Lower lobe of right lung (tissue), 2 donors: ENCODE measurements at places on chromosomes 13 and 19. TPM values are rescaled to one million over a fixed set of nuclear protein-coding genes. Genes with fewer than 3 reads are reported as not detected.
A peak's percentile ranks its signal among the peaks of the same experiment; 100 is the strongest.

Gene JSRP1
- total RNA-seq: not detected

Gene FFAR3
- not detected for total RNA-seq

Gene PBX4
- 3.7 TPM for total RNA-seq

Gene TMIGD2
- 1.7 TPM for total RNA-seq

Gene EEF2
- 1,984 TPM for total RNA-seq

Gene CD37
- 175 TPM for total RNA-seq

DNA sequence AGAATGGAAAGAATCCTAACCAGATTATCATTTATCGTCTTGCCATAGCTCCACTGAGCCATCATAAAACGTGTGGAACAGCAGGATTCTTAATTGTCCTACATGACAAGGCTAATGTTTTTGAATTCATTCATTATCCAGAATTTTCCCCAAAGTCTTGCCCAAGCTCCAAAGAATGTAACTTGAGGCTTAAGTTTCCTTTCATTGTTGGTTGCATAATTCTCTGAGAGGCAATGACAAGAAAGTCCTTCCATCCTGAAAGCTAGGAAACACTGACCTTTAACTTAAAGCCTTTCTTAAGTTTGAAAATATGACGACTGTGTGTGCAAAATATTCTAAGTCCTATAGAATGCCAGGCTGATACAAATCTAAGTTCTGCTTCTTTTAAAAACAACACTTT, 546.1 kb downstream of the SUCLA2 start:
- no peak overlapping the region for H3K4me3 ChIP-seq
- no peak for DNase-seq
- no peaks in the 10 kb centered on the region for H3K27me3 ChIP-seq
- H3K36me3 ChIP-seq: no peaks in the 10 kb centered on the region
- no peak overlapping the region for H3K27ac ChIP-seq

DNA sequence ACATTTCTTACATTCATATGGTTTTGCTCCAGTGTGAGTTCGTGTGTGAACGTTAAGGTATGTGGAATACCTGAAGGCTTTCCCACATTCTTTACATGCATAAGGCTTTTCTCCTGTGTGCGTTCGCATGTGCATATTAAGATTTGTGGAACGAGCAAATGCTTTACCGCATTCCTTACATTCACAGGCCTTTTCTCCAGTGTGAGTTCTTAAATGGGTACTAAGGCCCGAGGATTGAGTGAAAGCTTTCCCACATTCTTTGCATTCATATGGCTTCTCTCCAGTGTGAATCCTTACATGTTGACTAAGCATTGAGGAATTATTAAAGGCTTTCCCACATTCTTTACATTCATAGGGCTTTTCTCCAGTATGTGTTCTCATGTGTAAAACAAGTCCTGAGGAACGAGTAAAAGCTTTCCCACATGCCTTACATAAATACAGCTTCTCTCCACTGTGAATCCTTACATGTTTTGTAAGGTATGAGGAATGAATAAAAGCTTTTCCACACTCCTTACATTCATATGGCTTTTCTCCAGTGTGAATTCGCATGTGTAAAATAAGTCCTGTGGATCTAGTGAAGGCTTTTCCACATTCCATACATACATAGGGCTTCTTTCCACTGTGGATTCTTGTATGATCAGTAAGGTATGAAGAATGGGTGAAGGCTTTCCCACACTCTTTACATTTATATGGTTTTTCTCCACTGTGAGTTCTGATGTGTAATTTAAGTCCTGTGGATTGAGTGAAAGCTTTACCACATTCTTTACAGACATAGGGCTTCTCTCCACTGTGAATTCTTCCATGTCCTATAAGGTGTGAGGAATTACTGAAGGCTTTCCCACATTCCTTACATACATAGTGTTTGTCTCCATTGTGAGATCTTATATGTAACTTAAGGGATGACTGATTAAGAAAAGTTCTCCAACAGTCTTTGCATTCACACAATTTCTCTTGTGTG, 10.7 kb downstream of the ZNF846 start:
- no peaks in the 10 kb centered on the region for H3K4me1 ChIP-seq
- peaks cover 41% of the 10 kb centered on the region for H3K36me3 ChIP-seq
- no peak for DNase-seq
- no peak overlapping the region for H3K27ac ChIP-seq

DNA sequence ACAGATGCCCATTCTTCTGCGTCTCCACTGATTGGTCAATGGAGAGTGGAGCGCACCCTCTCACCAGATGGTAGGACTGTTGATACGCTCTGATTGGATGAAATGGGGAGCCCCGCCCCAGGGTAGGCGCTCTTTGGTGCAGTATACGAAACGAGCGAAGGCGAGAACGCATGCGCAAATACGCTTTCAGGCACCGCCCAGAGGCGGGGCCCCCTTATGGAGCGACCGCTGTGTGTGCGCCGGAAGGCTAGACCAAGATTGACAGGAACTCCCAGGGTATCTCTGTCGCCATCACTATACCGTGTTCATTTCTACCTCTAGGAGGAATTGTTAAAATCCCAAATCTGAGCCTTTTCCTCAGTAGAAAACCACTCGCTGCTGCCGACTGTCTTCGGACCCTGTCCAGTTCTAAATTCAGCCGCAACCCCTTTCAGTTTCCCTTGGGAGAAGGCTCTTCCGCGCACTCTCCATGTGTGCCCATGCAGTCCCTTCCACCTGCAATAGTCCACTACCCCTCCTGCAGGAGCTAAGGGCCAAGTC, 720 bp upstream of the HNRNPL start:
- H3K27ac ChIP-seq: peak overlapping the region; percentile 100
- H3K4me3 ChIP-seq: peak overlapping the region; percentile 83
- H3K4me1 ChIP-seq: peaks cover 38% of the 10 kb centered on the region

GRCh38 chr19:39263912-39264305, 4.3 kb upstream of the IFNL2 start:
- H3K36me3 ChIP-seq: no peaks in the 10 kb centered on the region
- H3K27me3 ChIP-seq: peaks cover 59% of the 10 kb centered on the region
- H3K4me3 ChIP-seq: no peak overlapping the region
- DNase-seq: no peak
- peaks cover 11% of the 10 kb centered on the region for H3K4me1 ChIP-seq

DNA sequence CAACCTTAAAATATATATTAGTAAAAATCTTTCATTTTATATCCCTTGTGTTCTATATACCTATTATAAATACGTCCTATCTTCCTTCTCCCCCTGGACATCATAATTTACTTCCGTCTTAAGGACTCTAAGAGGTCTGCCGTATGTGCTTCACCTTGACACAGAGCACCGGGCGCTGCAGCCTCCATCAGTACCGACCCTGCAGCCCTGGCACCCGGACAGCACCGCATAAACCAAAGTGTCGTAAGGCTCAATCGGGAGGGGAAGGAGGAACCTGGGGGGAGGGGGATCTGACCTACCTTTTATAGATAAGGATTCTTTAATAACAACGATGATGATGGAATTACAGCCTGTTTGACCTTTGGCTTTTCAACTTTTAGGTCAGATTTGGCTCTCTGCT, 44.0 kb downstream of the EFNB2 start:
- peaks cover 30% of the 10 kb centered on the region for H3K36me3 ChIP-seq
- H3K4me1 ChIP-seq: peaks cover 45% of the 10 kb centered on the region
- no peak overlapping the region for H3K27ac ChIP-seq
- no peak overlapping the region for H3K4me3 ChIP-seq
- H3K27me3 ChIP-seq: no peaks in the 10 kb centered on the region
- DNase-seq: no peak

DNA sequence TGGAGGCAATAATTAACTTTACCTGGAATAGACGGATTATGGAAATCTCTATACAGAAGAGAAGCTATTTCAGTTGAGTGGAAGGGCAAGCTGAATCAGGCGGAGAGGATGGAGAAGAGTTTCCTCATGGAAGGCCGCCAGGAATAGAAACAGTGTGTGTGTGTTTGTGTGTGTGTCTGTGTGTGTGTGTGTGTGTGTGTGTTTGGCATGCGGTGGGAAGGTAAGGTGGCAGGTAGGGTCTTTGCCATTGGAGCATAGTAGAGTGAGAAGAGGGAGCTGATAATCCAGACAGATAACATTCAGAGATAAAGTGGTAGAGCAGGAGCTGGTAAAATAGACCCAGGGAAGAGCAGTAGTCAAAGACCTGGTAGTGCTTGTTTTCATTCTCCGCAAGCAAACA, 9.2 kb upstream of the HS6ST3 start:
- DNase-seq: no peak
- H3K4me1 ChIP-seq: no peaks in the 10 kb centered on the region
- no peak overlapping the region for H3K4me3 ChIP-seq
- H3K27ac ChIP-seq: no peak overlapping the region
- H3K27me3 ChIP-seq: no peaks in the 10 kb centered on the region

GRCh38 chr19:6533000-6533328, 2.1 kb downstream of the TNFSF9 start:
- H3K4me1 ChIP-seq: peaks cover 32% of the 10 kb centered on the region
- H3K4me3 ChIP-seq: peak overlapping the region; percentile 64
- no peak for DNase-seq
- H3K27me3 ChIP-seq: no peaks in the 10 kb centered on the region
- no peak overlapping the region for H3K27ac ChIP-seq

DNA sequence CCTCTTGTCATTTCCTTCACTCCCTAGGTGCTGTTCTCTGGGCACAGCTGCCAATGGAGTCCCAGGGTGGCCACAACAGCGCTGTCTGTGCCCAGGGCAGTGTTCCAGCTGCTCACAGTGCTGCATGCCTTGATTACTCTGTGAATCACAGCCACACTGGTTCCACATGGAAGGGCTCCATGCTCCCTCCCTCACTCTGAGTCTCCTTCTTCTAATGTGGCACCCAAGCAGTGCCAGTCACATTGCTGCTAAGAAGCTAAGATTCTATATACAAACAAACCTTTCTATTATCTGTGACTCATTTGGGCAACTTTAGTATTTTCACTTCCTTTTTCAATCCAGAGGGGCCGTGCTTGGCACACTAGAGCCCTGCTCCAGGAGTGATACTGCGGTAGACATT, 248.7 kb downstream of the TDRD3 start:
- no peaks in the 10 kb centered on the region for H3K36me3 ChIP-seq
- no peak overlapping the region for H3K4me3 ChIP-seq
- H3K27me3 ChIP-seq: no peaks in the 10 kb centered on the region

DNA sequence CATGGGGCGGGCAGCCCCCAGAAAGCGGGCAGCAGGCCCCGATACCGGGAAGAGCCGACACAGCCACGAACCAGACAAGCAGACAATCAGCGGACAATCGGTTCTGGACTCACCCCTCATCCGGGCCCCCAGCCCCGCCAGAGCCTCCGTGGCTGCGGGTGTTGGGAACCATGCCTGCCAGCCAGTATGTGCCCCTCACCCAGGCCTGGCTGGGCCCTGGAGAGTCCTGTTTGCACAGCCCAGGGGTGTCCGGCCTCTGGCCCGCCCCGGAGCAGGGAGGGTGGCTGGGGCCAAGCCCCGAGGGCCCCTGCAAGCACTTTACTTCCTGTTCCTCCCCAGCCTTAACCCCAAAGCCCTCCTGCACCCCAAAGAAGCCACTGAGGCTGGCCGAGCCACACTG, 7.8 kb downstream of the PODNL1 start:
- H3K27ac ChIP-seq: no peak overlapping the region
- no peak for DNase-seq
- H3K4me1 ChIP-seq: peaks cover 11% of the 10 kb centered on the region
- no peaks in the 10 kb centered on the region for H3K27me3 ChIP-seq
- peaks cover 44% of the 10 kb centered on the region for H3K36me3 ChIP-seq

- peaks cover 28% of the 10 kb centered on the region for H3K27me3 ChIP-seq
- H3K36me3 ChIP-seq: no peaks in the 10 kb centered on the region
- no peak overlapping the region for H3K4me3 ChIP-seq
- DNase-seq: no peak
- H3K27ac ChIP-seq: no peak overlapping the region
Observed at GRCh38 chr19:54551293-54551692, 22.3 kb upstream of the LILRA2 start.

GRCh38 chr13:49956131-49956530, 20.0 kb upstream of the SPRYD7 start:
- H3K27me3 ChIP-seq: no peaks in the 10 kb centered on the region
- H3K4me1 ChIP-seq: no peaks in the 10 kb centered on the region
- H3K36me3 ChIP-seq: no peaks in the 10 kb centered on the region
- no peak for DNase-seq
- no peak overlapping the region for H3K27ac ChIP-seq

DNA sequence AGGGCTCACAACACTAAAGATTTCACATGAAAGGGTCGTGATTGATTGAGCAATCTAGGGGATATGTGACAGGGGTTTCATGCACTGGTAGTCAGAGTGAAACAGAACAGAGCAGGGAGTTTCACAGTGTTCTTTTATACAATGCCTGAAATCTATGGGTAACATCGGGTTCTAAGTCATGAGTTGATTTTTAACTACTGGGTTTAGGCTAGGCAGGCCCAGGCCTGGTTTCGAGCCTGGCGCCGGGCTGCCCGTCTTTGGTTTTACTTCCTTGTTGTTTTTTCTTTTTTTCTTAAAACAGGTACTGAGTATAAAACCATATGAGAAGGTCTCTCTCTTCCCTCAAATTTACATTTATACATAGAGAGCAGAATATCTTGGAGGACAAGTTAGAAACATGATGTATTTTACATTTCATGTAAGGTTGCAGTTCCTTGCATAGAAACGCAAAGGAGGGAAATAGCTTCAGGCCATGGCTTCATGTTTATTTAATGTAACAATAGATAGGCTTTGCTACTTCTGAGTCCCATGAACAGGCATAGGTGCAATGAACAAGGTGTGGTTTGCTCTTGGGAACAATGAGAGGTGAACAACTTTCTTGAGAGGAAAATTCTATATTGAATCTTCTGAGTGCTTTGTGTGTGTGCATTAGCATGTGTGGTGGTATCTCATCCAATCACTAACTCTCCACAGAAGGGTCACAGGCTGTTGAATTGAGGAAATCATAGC, 128.9 kb upstream of the RXFP2 start:
- DNase-seq: no peak
- no peaks in the 10 kb centered on the region for H3K4me1 ChIP-seq
- no peak overlapping the region for H3K27ac ChIP-seq
- H3K36me3 ChIP-seq: no peaks in the 10 kb centered on the region

- peaks cover 22% of the 10 kb centered on the region for H3K27me3 ChIP-seq
- H3K4me1 ChIP-seq: peaks cover 14% of the 10 kb centered on the region
- peaks cover 8% of the 10 kb centered on the region for H3K36me3 ChIP-seq
- H3K27ac ChIP-seq: no peak overlapping the region
- H3K4me3 ChIP-seq: no peak overlapping the region
- peak; percentile 71 for DNase-seq
Observed at GRCh38 chr13:49214917-49215376, 5.2 kb upstream of the MLNR start.

- H3K4me3 ChIP-seq: no peak overlapping the region
- H3K27ac ChIP-seq: no peak overlapping the region
- no peaks in the 10 kb centered on the region for H3K27me3 ChIP-seq
- H3K36me3 ChIP-seq: peaks cover 9% of the 10 kb centered on the region
- no peaks in the 10 kb centered on the region for H3K4me1 ChIP-seq
Observed at GRCh38 chr19:30003866-30004265, 61.8 kb downstream of the URI1 start.
